ENCODE measurements at places on chromosomes 2 and 18. TPM values are rescaled to one million over a fixed set of nuclear protein-coding genes. Genes with fewer than 3 reads are reported as not detected.

Gene CAPN14
- total RNA-seq: not detected

Gene GPC1
- total RNA-seq: 29.1 TPM

Gene COPS9
- total RNA-seq: 254 TPM

Gene LIPG
- total RNA-seq: not detected

Gene SH3BP4
- 25.3 TPM for total RNA-seq

Gene CDH7
- not detected for total RNA-seq

Gene POTEJ
- not detected for total RNA-seq

Gene UPP2
- not detected for total RNA-seq

Gene PRKAG3
- not detected for total RNA-seq

Gene STEAP3
- 5.8 TPM for total RNA-seq

Gene CDKL4
- total RNA-seq: 0.97 TPM

Gene TANC1
- total RNA-seq: 53.0 TPM

Gene LYPD1
- total RNA-seq: 0.71 TPM

GRCh38 chr2:120219291-120219690, 3.9 kb downstream of the TMEM185B start:
- H3K36me3 ChIP-seq: peaks cover 32% of the 10 kb centered on the region
- no peak for DNase-seq
- no peak overlapping the region for H3K27ac ChIP-seq

- no peaks in the 10 kb centered on the region for H3K36me3 ChIP-seq
- H3K4me1 ChIP-seq: no peaks in the 10 kb centered on the region
- no peak for DNase-seq
- H3K27me3 ChIP-seq: no peaks in the 10 kb centered on the region
- no peak overlapping the region for H3K27ac ChIP-seq
These were observed 157.3 kb upstream of the CHAC2 start for GRCh38 chr2:53610260-53610659.

- H3K36me3 ChIP-seq: no peaks in the 10 kb centered on the region
- no peak overlapping the region for H3K27ac ChIP-seq
- no peak for DNase-seq
- no peak overlapping the region for H3K4me3 ChIP-seq
These were observed 77.2 kb downstream of the SLC8A1 start for GRCh38 chr2:40374543-40375240.

DNA sequence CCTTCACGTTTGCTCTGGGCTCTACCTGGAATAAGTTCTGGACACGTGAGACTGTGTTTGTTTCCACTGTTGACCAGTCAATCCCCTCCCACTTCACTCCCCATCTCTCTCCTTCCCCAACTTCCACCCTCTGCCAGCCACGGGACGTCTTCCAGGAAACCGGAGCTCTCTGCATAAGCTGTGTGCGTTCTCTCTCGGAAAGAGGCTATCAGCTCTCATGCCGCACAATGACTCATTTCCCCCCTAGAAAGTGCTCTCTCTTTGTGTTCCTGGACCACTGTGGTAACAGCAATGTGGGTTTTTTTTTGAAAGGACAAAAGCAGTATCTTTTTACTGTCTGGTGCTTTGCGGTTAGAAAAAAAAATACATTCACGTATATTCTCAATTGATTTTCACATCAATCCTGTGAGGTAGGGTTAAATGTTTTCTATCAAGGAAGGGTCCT, 10.2 kb downstream of the PROKR1 start:
- DNase-seq: no peak
- no peaks in the 10 kb centered on the region for H3K36me3 ChIP-seq
- peaks cover 30% of the 10 kb centered on the region for H3K27me3 ChIP-seq
- no peak overlapping the region for H3K4me3 ChIP-seq
- H3K27ac ChIP-seq: no peak overlapping the region

GRCh38 chr2:123448801-123449200, 576.3 kb upstream of the CNTNAP5 start:
- H3K4me3 ChIP-seq: no peak overlapping the region
- no peak overlapping the region for H3K27ac ChIP-seq
- H3K4me1 ChIP-seq: no peaks in the 10 kb centered on the region
- H3K27me3 ChIP-seq: no peaks in the 10 kb centered on the region

DNA sequence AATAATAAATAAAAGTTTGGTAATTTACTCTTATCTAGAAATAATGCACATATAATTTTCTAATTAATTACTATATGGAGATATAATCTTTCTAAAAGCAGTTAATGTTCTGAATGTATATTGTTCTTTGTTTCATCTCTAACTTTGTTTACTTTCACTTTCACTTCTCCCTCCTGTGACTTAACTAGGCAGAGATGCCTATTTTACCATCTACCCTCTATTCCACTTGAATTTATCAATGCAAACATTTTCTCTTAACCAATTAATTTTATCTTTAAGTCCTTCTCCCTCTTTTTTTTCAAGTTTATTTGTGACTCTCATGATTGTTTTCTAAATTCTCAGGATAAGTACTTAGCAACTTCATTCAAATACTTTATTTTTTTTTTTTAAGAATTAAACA, 55.1 kb upstream of the IL1RL1 start:
- no peak overlapping the region for H3K27ac ChIP-seq
- H3K36me3 ChIP-seq: no peaks in the 10 kb centered on the region
- H3K4me1 ChIP-seq: peaks cover 4% of the 10 kb centered on the region

DNA sequence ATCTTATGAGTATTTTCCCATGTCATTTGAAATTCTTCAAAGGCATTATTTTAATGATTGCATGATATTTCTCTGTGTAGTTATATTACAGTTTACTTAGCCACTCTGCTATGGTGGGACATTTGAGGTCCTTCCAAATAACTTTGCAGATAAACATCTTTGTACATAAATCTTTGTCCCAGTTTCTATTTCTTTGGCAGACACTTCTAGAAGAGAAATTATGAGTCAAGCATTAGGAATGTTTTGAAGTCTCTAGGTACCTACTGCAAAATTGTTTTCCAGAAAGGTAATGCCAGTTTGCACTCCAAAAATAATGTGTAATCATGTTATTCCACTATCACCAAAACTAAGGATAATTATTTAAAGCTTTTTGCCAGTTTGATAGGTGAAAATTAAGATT, 149.7 kb downstream of the EN1 start:
- H3K27ac ChIP-seq: no peak overlapping the region
- no peaks in the 10 kb centered on the region for H3K27me3 ChIP-seq
- no peak overlapping the region for H3K4me3 ChIP-seq
- H3K4me1 ChIP-seq: no peaks in the 10 kb centered on the region

DNA sequence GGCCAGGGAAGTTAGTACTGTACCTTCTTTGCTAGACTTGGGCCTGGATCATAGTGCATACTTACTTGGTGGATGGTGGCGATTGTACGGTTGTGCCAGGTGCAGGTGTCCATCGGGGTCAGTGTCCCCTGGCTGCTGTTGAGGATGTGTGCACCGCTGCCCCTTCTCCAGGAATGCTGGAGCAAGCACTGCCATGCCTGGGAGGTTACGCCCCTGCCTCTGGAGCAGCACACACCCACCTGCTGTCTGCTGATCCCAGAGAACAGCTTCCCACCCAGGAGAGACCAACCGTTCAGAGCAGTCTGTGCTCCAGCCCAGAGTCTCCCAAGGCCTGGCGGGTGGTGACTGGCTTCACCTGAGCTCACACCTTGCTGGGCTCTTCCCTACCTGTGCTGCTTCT, 286.8 kb upstream of the HS6ST1 start:
- DNase-seq: no peak
- no peak overlapping the region for H3K27ac ChIP-seq
- no peaks in the 10 kb centered on the region for H3K36me3 ChIP-seq
- no peaks in the 10 kb centered on the region for H3K4me1 ChIP-seq

DNA sequence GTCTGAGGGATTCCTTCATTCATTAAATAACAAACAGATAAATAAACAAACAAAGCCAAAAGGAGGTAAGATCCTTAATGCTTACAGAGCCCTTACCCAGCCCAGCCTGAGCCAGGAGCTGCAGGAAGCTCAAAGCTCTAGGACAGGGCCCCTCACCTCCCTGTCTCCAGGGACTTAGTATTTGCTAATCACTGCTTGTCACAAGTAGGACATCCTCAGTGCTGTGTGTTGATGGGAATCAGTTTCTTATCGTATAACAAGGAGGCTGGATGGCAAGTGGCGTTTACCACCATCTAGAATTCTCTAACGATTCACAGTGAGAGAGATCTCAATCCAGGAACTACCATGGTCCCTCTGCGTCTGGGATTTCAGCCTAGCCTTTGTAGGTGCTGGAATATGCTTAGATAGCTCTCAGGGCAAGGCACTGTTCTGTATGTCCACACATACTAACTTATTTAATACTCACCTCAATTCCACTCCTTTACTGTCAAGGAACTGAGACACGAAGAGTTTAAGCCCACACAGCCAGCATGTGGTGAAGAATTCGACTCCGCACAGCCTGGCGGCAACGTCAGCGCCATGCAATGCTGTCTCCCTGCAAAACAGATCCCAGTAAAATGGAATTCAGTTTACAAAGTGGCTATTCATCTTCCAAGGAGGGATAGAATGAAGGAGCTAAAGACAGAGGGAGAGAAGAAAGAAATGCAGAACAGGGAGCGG, 164.8 kb downstream of the MYCN start:
- H3K27me3 ChIP-seq: no peaks in the 10 kb centered on the region
- no peak for DNase-seq
- H3K4me3 ChIP-seq: peak overlapping the region; percentile 14
- peaks cover 13% of the 10 kb centered on the region for H3K4me1 ChIP-seq
- H3K27ac ChIP-seq: no peak overlapping the region

DNA sequence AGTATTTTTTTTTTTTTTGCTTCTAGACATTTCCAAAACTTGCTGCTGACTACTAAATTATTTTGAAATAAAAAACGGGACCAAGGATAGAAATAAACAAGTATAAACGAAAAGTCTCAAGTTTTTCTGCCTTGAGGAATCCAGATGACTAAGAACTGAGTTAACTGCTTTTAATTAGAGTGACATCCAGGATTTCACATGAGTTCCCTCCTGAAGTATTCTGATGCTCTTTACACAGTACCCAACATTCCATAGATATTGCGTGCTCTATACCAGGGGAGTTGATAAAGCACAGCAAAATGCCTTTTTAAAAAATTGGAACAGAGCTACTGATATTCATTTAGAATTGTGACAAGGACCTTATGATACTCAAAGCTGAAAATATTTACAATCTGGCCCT, 618.0 kb downstream of the CCDC85A start:
- no peaks in the 10 kb centered on the region for H3K36me3 ChIP-seq
- H3K27me3 ChIP-seq: no peaks in the 10 kb centered on the region
- DNase-seq: no peak
- H3K27ac ChIP-seq: no peak overlapping the region
- H3K4me3 ChIP-seq: no peak overlapping the region

DNA sequence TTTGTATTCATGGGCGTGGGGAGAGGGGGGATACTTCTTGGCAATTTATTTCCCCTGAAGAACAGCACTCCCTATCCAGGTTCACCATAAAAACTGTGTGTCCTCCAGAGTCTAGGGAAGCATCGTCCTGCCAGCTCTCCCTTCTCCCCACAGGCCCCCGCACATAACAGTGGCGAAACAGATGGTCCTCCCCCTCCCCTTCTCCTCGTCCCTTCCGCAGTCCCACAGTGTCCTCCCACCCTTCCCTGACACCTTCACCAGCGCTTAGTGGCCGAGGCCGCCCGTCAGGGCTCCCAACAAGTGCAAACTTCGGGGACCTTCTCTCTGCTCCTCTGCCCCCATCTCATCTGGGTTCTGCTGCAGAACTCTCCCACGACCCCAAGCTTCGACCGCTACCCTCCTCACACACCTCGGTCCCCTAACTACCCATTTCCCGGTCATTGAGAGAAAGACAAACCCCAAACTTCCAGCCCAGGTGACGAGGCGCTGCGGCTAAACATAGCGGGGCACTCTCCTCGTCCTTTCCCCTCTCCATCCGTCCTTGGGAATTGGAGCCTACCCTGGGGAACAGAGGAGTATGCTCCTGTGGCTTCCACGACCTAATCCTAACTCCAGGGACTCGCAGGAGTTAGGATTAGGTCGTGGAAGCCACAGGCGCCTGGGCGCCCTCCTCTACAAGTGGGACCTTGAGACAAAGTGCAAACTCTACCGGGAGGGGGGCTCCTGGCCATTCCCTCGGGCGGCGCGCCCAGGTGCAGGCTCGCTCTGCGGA, 971 bp downstream of the ZNF385B start:
- no peaks in the 10 kb centered on the region for H3K36me3 ChIP-seq
- H3K27me3 ChIP-seq: peaks cover 21% of the 10 kb centered on the region
- H3K4me1 ChIP-seq: peaks cover 40% of the 10 kb centered on the region
- H3K27ac ChIP-seq: peak overlapping the region; percentile 83

GRCh38 chr2:28663359-28663758, 88.3 kb upstream of the PPP1CB start:
- H3K36me3 ChIP-seq: no peaks in the 10 kb centered on the region
- peaks cover 87% of the 10 kb centered on the region for H3K4me1 ChIP-seq
- no peak overlapping the region for H3K4me3 ChIP-seq
- no peaks in the 10 kb centered on the region for H3K27me3 ChIP-seq
- no peak for DNase-seq

DNA sequence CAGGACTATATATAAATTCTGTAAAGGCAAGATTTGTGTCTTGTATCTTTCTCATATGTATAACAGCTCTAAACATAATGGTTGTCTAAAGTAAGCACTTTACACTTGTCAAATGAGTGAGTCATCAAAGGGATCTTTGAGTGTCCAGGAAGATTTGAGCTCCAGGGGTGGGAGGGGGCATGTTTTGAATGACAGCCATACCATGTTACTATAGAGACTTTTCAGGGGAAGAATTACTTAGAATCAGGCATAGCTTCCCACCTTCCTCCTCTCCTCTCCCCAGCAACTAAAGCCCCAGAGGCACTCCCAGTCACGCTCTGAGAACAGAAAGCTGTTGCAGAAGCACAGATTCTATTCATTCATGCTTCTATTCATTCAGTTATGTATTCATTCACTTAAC, 65.8 kb upstream of the ALK start:
- no peak overlapping the region for H3K27ac ChIP-seq
- H3K27me3 ChIP-seq: peaks cover 6% of the 10 kb centered on the region
- DNase-seq: peak; percentile 78

- no peaks in the 10 kb centered on the region for H3K27me3 ChIP-seq
- H3K4me3 ChIP-seq: no peak overlapping the region
- H3K4me1 ChIP-seq: no peaks in the 10 kb centered on the region
- DNase-seq: no peak
These were observed 193.8 kb downstream of the CMPK2 start for GRCh38 chr2:6671913-6672312.

DNA sequence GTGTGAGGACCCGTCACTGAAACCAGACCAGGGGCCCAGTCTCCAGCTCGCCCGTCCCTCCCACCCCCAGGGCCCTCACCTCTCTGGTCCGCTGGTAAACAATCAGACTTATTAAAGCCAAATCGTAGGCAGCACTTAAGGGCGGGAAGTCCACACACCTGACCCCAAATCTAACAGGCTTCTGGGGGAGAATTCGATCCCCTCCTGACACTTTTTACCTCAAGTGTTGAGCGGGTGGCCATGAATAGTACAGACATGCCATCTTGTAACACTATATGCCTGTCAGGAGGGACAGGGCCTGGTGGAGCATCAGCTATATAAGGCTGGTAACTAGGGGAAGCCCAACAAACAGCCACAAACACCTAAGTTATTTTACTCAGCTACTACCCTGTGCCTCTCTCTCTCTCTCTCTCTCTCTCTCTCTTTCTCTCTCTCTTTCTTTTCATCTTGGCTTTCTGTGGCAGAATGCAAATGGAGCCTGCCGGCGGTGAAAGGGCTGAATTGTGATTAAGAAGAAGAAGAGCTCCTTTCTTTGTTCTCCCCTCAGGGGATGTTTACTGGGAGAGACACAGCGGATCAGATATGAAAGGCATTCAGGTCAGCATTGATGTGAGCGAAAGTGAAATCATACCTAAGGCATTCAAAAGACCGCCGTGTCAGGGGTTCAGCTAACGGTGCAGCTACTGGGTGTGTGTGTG, 9.5 kb downstream of the ZEB2 start:
- no peak for DNase-seq
- peak overlapping the region; percentile 82 for H3K4me3 ChIP-seq
- H3K4me1 ChIP-seq: peaks cover 10% of the 10 kb centered on the region
- H3K27ac ChIP-seq: peak overlapping the region; percentile 90
- peaks cover 50% of the 10 kb centered on the region for H3K27me3 ChIP-seq
